Fibroblast of skin of left biceps (primary cell): ENCODE measurements at places on chromosomes 12 and 14.

GRCh38 chr12:16612647-16613046, 6.7 kb upstream of the LMO3 start:
- no peak for DNase-seq

DNA sequence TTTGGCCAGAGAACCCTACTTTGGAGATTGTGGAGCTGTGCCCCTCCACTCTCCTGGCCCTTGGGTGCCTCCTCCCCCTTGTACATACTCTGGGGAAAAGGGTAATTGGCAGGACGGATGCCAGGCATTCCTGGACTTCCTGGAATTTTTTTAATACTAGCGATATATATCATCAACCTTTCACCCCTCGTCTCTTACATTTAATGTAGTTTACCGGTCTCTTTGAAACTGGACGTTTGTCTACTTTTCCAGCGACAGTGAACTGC, 767 bp upstream of the CRY1 start:
- DNase-seq: peak; percentile 57

- DNase-seq: no peak
These were observed 17.4 kb downstream of the MDGA2 start for GRCh38 chr14:47658041-47658440.

GRCh38 chr12:95953000-95953399, 9.9 kb downstream of the AMDHD1 start:
- DNase-seq: no peak

DNA sequence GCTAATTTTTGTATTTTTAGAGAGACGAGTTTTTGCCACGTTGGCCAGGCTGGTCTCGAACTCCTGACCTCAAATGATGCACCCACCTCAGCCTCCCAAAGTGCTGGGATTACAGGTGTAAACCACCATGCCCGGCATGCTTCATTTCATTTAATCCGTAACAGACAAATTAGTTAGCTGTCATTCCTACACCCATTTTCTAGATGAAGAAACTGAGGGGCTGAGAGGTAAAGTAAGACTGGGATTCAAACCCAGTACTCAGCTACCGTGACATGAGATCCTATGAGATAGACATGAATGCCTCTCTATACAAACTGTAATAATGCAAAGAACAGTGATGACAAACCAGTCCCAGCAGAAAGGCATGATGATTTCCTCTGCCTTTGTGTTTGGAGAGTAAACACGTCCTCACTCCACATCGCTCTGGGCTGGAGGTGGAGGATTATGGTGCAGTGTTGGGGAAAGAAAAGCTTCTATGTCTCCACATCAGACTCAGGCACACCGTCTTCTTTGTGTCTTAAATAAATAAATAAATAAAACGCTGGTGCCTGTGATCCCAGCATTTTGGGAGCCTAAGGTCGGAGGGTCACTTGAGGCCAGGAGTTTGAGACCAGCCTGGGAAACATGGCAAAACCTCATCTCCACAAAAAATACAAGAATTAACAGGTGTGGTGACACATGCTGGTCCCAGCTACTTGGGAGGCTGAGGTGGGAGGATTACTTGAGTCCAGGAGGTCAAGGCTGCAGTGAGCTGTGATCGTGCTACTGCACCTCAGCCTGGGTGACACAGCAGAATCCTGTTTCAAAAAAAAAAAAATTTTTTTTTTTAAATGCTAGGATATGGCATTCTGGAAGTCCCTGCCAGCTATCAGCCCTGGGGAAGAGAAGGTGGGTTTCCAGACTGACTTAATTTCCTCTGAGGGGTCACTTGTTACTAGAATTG, 10.5 kb downstream of the VSX2 start:
- no peak for DNase-seq

DNA sequence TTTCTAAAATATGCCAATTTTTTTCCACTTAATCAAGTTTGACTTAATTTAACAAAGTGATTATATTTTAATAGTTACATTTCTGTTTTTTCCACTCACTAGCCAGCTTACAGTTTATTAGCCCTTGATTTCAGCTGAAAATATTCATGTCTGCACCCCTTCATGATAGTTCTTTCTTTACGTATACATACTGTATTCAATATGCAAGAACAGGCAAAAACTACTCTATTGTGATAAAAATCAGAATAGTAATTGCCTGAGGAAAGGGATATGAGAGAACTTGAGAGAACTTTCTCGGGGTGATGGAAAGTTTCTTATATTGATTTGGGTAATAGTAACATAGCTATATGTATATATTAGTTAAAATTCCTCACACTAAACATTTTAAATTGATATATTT, 17.4 kb upstream of the PSMA6 start:
- no peak for DNase-seq

DNA sequence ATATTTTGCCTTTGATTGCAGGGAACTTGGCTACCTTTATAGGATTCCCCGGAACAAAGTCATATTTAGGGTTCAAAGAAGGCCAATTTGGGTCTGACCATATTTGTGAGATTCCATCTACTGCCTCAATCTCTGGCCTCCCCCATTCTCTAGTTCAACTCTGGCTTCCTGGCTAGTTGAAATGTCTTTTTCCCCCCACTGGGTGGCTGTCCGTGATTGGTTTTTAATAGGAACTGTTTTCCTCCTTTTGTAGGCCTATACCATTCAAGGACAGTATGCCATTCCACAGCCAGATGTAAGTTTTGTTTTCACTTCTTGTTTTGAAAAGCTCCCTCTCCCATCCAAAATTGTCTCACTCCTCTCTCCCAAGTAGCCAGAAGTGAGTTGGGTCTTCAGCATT, 13.8 kb downstream of the PCBP2 start:
- no peak for DNase-seq

- no peak for DNase-seq
These were observed 1.2 kb downstream of the PSME2 start for GRCh38 chr14:24145219-24145618.

DNA sequence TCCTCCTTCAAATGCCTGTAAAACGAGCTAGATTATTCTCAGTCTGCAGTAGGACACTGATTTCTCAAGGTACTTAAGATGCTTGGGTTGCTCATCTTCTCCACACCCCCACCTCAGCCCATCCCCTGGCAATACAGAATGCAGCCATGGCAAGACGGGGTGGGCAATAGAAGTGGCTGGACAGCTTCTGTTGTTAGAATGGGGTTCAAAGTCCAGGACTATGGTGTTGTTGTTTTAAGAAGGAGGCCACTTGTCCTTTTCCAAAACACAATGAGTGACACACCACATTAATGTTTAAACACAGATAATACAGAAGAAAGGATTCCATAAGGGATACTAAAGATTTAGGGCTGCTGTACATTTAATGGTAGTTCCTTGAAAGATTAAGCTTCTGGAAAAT, 188.9 kb upstream of the BCL2L14 start:
- no peak for DNase-seq

DNA sequence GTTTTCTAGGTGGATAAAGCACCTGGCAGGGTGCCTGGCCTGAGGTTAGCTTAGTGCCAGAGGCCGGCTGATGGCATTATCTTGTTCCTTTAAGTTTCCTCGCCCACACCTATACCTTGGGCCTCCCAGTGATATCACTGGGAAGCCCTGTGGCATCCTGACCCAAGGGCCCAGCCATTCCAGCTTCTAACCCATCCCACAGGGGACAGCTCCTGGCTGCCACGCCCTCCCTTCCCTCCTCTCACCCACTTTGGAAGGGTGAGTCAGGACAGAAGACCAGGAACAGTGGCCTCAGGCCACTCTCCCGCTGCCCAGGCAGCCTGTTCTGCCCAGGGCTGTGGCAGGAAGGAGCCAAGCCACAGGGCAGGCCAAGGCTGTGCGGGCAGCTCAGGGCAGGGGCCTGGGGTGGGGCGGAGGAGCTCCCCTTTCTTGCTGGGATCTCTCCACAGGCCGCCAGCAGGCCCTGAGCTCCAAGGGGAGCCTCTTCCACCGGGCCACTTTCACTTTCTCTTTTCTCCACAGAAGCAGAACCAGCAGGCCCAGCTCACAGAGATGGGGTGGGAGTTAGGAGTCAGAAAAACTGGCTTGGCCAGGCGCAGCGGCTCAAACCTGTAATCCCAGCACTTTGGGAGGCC, 75.1 kb downstream of the IRF2BPL start:
- no peak for DNase-seq

DNA sequence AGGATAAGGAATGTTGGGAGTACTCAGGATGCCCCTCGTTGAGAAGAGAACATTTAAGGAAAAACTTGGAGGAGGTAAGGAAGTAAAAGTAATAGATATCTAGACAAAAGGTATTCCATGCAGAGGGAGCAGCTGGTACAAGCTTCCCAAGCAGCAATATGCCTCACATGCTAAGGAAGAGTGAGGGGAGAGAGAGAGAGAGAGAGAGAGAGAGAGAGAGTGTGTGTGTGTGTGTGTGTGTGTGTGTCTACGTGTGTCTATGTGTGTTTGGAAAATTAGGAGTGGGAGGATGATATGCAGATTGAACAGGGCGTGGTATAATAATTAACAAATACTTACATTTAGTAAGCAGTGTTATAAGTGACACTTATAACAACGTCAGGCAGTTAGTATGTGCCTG, 9.2 kb upstream of the PARP11 start:
- DNase-seq: no peak

DNA sequence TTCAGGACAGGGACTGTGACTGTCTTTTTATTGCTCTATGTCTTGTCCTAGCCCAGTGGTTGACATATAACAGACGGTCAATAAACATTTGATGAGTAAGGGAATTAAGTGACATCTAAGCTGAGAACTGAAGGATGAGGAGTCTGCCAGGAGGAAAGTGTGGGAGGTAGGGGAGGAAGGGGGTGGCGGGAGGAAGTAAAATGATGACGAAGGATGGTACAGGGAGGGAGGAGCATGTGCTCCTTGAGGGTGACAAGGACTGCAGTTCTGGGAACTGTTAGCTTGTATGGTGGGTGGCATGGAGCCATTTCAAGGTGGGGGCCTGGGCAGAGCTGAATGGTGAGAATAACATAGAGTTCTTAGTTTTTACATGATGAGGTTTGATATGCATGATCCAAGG, 64.4 kb downstream of the RGS6 start:
- DNase-seq: no peak

DNA sequence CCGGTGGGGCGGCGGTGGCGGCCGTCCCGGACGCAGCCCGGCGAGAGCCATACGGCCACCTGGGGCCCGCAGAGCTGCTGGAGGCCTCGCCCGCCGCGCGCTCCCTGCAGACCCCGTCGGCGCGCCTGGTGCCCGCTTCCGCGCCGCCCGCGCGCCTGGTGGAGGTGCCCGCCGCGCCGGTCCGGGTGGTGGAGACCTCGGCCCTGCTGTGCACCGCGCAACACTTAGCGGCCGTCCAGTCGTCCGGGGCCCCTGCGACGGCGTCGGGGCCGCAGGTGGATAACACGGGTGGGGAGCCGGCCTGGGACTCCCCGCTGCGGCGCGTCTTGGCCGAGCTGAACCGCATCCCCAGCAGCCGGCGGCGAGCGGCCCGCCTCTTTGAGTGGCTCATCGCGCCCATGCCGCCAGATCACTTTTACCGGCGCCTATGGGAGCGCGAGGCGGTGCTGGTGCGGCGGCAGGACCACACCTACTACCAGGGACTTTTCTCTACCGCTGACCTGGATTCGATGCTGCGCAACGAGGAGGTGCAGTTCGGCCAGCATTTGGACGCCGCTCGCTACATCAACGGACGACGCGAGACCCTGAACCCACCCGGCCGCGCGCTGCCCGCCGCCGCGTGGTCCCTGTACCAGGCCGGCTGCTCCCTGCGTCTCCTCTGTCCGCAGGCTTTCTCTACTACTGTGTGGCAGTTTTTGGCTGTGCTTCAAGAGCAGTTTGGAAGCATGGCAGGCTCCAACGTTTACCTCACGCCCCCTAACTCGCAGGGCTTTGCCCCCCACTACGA, 716 bp downstream of the RIOX1 start:
- DNase-seq: no peak

- DNase-seq: no peak
These were observed 151.8 kb upstream of the DHRS4 start for GRCh38 chr14:23801766-23802165.

- no peak for DNase-seq
These were observed 14.0 kb downstream of the EMP1 start for GRCh38 chr12:13210236-13211190.

DNA sequence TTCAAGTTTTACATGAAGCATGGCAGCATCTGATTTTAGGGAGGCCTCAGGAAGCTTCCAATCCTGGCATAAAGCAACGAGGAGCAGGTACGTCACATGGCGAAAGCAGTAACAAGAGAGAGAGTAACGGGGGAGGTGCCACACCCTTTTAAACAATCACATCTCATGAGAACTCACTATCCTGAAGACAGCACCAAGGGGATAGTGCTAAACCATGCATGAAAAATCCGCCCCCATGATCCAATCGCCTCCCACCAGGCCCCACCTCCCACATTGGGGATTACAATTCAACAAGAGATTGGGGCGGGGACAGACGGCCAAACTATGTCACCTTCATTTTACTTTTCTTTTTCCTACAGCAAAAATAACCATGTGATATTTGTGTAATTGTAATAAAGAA, 7.2 kb upstream of the MAP3K9 start:
- DNase-seq: no peak

DNA sequence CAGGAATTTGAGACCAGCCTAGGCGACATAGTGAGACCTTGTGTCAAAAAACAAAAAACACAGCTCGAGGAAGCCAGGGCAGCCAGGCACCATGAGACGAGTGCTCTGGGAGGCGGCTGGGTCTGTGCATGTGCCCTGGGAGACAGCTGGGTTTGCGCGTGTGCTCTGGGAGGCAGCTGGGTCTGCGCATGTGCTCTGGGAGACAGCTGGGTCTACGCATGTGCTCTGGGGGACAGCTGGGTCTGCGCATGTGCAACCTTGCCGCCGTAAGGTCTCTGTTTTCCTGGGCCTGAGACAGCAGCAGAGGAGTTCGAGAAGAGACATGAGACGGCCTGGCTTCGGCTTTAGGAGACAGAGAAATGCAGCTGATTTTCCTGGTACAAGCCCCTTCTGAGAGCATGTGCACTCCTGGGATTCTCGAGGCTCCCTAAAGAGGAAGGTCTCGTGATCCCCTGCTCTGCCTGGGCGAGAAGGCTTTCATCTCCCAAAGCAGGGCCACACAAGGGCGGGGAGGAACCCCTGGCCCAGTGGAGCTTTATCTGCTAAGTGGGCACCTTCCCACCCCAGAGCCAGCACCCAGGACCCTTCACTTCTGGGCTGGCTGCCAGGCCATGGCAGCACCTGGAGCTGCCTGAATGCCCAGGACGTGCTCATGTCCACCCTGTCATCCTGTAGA, 3.5 kb upstream of the BDKRB1 start:
- no peak for DNase-seq

GRCh38 chr12:52865090-52865944, 16.5 kb upstream of the KRT78 start:
- DNase-seq: no peak

- no peak for DNase-seq
These were observed 212.1 kb upstream of the ARID2 start for GRCh38 chr12:45517381-45517780.

GRCh38 chr14:21476523-21476924, 235 bp downstream of the RAB2B start:
- DNase-seq: no peak

DNA sequence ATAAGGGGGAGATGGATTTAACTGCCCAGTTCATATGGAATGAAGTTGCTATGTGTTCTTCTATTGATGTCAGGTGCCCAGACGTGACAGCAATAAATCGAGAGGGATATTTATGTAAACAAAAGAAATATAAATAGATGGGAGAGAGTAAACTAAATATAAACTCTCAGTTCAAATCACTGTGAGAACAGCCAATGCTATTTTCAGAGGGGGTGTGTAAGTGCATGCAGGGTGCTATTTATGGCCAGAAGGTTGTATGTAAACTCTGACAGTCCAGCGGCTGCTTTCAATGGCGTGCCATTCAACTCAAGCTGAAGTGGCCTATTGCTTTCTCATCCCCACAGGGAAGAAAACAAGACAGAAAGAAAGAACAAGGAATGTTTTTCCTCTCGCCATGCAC, 127.2 kb downstream of the KCNA5 start:
- no peak for DNase-seq

- no peak for DNase-seq
These were observed 256.5 kb downstream of the EMP1 start for GRCh38 chr12:13452955-13453570.
